Activated T-cell treated with anti-CD3 and anti-CD28 coated beads for 24 hours (primary cell): ENCODE measurements at places on chromosomes 13 and 19.

GRCh38 chr13:53141336-53141735 lies 112.7 kb downstream of the OLFM4 start:
- DNase-seq = no peak

- no peak for DNase-seq
These were observed 826 bp downstream of the RASIP1 start for GRCh38 chr19:48739404-48740163.

GRCh38 chr13:83677985-83678384 lies 204.3 kb downstream of the SLITRK1 start:
- no peak for DNase-seq

GRCh38 chr13:90763476-90764150 lies 583.9 kb upstream of the MIR17HG start:
- no peak for DNase-seq

GRCh38 chr19:19214892-19215291 lies 3.1 kb downstream of the NCAN start:
- DNase-seq = no peak

DNA sequence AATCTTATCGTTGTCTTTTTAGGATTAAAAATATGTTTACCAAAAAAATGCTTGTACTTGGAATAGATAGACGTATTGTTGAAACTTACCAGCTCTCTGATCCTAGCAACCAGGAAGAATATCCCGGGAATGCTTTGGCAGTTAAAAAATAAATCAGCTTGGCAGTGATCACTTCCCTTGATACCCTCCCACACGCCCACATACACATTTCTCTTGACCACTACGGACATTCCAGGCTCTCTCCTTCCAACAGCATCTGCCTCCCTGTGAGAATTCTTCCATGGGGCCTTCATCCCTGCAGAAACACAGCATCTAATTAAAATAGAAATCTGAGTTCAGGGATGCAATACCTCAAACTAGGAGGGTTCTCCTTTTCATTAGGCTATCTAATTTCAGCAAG lies 57.9 kb downstream of the THSD1 start:
- DNase-seq = no peak

DNA sequence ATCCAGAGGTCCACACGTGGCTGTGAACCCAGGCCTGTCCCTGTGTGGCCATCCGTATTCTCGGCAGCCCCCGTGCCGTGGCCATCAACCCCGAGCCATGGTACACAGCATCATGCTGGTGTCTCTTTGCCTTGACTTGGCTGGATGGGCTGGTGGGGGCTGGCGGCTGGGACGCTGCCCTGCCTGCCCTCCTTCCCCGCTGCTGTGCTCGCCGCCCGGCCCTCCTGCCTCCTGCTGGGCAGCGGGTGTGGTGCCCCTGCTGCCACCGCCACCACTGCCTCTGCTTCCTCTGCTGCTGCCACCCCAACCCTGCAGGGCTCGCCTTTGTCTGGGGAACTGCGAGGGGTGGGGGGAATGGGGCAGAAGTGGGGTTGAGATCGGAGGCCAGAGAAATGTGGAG lies 19.7 kb upstream of the EHD2 start:
- no peak for DNase-seq

DNA sequence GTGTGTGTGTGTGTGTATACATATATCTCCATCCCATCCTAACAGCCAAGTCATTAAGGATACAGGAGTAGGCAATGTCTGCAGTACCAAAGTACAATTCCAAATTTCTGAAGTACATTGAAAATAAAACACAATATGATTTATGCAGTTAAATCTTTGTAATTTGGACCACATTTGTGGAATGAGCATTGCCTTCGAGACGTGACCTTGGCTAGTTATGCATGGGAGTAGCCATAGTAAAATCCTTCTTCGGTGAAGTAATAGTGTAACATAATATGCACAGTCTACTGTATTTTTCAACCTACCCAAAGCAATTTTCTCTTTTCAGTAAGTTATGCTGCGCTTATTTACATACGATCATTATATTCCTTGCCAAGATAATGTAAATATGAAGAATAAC lies 665.7 kb upstream of the GPC6 start:
- DNase-seq = no peak

DNA sequence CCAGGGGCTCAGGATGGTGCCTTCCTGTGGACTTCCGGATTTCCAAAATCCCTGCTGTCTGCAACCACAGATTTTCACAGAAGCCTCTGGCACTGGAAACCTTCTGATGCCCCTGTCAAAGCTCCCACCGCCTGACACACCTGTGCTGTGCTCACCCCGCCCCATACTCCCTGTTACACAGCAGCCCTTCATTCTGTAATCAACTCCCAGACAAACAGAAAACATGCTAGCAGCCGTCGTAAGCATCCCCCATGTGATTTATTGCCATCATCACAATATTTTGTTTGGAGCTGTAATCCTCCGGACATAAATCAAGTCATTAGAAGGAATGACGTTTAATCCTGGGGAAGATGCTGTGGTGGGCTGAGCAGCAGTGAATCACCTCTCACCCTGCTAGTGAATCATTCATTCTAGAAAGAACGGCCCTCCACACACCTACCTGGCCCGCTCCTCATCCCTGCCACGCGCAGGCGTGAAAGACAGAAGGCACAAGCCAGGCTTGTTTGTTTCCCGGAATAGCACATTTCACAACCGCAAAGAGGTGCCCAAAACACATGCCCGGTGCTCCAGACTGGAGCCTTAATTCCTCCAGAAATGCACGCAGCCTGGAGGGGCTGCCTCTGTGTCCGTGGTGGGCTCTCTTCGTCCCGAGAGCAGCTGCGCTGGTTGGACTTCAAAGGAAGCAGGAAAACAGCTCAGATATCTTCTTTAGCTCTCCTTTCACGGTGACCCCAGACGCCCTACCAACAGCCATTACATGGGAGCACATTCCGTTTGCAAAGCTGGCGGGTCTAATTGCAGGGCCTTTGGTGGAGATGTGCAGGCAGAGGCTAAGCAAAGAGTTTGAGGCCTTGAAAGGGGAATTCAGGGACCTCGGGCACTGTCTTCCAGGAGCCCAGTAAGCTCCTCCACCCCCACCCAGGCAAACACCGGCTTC lies 41.3 kb upstream of the KCTD15 start:
- DNase-seq = no peak

- DNase-seq = no peak
These were observed 881.1 kb downstream of the PCDH9 start for GRCh38 chr13:66348745-66349690.

- DNase-seq = no peak
These were observed 1599.2 kb downstream of the OLFM4 start for GRCh38 chr13:54627646-54628372.

DNA sequence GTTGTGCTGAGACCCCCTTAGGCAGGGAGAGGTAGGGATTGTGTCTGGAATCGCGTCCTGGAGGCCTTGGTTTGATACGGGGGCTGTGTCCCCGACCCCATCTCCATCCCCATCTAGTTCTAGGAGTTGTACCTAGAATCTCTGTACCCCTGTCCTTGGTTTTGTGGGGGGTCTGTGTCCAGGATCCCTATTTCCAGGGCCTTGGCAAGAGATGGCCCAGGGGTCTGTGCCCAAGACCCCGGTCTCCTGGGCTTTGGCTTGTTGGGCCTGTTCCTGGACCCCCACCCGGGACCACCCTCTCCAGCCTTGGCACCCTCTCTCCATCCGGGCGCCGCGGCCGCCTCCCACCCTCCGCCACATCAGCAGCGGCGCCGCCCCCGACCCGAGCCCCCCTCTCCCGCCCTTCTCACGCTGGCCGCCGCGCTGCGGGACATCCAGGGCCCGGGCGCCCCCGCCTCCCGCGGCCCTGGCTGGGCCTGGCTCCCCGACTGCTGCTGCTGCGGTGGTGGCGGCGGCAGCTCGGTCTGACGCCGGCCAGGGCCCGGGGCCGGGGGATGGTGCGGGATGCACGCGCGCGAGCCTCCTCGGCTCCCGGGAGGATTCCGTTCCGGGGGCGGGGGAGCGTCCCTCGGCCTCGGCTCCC lies at the start of gene NUMBL:
Gene NUMBL (minus strand): TSS at position 602 of the 643 bp plus-strand sequence. CDS start 168 bp downstream, at position 434.
- DNase-seq = no peak

GRCh38 chr19:6095760-6096159 lies 14.5 kb downstream of the RFX2 start:
- no peak for DNase-seq

- no peak for DNase-seq
These were observed 1721.9 kb downstream of the OLFM4 start for GRCh38 chr13:54750521-54750920.

DNA sequence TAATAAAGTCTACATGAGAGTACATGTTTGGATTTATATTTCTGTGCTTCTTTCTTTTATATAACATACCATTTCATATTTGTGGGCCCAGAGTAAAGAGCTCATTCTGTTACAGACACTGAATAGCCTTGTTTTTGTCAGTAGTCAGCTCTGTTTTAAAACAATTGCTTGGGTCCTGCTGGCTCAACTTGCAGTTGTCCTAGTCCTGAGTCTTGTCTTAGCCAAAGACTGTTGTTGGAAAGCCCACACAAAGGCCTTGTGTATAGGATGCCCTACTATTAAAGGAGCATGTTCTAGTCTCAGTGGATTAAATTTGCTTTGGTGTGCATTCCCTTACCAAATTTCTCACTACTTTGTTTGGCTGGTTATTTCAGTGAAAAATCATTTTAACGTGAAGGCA lies 3.8 kb upstream of the KCNRG start:
- no peak for DNase-seq

DNA sequence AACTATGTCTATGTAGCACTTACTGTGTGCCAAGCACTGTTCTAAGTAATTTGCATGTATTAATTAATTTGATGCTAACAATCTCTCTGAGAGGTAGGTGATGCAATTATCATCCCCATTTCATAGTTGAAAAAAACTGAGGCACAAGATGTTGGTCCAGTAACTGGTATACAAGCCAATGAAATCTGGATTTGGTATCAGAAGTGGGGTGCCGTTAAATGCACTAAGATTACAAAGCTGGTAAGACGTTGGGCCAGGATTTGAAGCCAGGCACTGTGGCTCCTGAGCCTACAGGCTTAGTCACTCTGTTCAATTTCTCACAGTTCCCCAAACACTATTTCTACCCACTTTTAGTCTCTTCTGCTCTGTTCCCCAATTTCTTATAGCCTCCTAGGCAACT lies 70.4 kb upstream of the CACNA1A start:
- no peak for DNase-seq

DNA sequence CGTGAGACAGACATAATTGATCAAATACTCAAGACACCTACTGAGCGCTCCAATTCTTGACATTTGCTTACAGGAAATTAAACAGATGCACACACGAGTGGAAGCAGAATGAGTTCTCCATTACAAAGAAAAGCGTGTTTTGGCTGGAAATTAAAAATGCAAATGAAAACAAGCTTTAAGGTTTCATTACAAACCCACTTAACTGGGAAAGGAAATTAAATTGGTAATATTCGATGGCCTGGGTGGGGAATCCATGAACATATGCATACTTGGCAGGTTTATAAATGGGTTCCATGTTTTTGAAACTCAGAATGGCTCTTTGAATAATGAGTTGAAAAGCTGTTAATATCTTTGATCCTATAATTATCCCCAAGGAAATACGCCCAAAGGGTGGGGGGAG lies 178.0 kb downstream of the IER2 start:
- DNase-seq = no peak

GRCh38 chr13:37143911-37144310 lies 38.4 kb upstream of the CSNK1A1L start:
- no peak for DNase-seq

- no peak for DNase-seq
These were observed 11.9 kb downstream of the MARK4 start for GRCh38 chr19:45263013-45263412.

- DNase-seq = no peak
These were observed 216 bp downstream of the SH2D3A start for GRCh38 chr19:6767081-6767356.

DNA sequence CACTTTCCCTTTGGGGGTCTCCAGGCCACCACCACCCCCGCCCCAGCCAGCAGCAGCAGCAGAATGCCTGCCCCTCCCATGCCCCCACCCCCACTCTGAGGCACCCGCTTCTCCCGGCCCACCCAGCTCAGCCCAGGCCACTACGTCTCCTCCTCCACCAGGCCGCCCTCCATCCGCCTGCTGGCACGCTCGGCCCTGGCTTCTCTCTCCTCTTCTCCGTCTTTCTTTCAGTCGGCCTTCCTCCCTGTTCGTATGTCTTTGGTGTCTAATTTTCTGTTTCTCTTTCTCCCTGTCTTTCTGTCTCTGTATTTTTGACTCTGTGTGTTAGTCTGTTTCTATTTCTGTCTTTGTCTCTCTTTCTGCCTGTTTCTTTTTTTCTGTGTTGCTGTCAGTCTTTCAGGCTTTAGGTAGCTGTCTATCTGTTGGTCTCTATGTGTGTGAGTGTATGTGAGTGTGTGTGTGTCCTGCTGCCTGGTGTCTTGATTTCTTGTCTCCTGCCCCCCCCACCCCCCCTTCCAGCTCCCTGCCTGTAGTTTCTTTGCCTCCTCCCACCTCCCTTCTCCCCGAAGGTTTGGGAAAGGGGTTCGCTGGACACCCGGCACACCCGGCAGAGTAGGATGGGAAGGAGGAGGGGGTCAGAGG lies at the start of gene LGI4:
Gene LGI4 (minus strand): TSS at position 459 of the 642 bp plus-strand sequence. CDS start 379 bp downstream, at position 80.
- no peak for DNase-seq

DNA sequence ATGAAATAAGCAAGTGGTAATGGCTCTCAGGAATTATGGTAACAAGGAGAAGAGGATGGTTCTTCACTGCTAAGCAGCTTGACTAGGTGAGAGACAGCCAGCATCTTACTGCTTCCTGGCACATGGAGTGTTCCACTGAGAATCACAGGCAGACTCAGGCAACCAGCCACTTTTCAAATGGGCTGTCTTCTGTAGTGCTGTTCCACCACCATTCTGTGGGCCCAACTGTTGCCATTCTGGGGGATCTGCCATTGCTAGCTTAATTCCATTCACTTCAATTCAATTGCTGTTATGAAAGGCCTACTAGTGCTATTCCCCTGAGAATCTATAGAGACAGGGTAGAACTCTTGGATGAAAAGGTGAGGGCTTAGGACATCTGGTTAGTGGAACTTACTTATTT lies 341.9 kb downstream of the KCNRG start:
- DNase-seq = no peak

GRCh38 chr19:6044056-6044805 lies 66.1 kb downstream of the RFX2 start:
- DNase-seq = no peak

GRCh38 chr19:45455707-45456499 lies 11.9 kb upstream of the FOSB start:
- DNase-seq = no peak

- no peak for DNase-seq
These were observed 24.1 kb downstream of the MEGF8 start for GRCh38 chr19:42349378-42350107.

GRCh38 chr13:49958321-49958720 lies 22.2 kb upstream of the SPRYD7 start:
- DNase-seq = no peak

- DNase-seq = no peak
These were observed 156.5 kb upstream of the TSC22D1 start for GRCh38 chr13:44732503-44733098.
